Activated T-helper 2 cell treated with anti-CD3 and anti-CD28 coated beads, Interferon-gamma antibody, Interleukin-2, Interleukin-4, amounts not matched to agents 10 μg/mL and 5 μg/mL and 100 μg/mL, durations not matched to agents 14 hours and 24 hours and 36 hours (primary cell): ENCODE measurements at places on chromosomes 2 and 18. TPM values are rescaled to one million over a fixed set of nuclear protein-coding genes. Genes with fewer than 3 reads are reported as not detected.

Gene RAB27B
- 0.75 and 0.92 TPM in 2 replicates for total RNA-seq

Gene DYNC2LI1
- 67.7 and 71.6 TPM in 2 replicates for total RNA-seq

DNA sequence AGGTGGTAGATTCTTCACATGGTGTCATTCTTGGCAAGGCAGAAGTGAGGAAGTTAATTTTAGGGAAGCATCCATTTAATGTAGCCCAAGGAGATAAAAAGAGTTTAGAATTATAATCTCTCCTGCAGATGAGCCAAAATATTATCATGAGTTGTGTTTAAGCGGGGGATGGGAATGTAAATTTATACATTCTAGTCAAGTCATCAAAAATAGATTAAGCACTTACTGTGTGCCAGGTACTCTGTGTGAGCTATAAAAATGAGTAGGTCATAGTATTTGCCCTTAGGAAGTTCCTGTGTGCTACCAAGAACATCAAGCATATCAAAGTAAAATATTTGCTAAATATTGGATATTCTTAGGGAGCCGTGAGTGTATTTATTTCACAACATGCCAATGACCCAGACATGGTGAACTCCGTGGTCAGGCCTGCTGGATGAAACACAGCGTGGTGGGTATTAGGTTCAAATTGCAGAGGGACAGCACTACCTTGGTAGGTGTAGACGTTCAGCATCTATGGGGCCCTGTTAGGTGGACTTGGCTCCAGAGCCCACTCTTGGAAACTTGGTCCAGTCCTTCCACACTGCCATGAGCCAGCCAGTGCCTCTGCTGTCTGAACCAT lies 37.4 kb downstream of the MEIS1 start:
- no peak for DNase-seq

Gene HOXD10
- not detected in 2 replicates for total RNA-seq

DNA sequence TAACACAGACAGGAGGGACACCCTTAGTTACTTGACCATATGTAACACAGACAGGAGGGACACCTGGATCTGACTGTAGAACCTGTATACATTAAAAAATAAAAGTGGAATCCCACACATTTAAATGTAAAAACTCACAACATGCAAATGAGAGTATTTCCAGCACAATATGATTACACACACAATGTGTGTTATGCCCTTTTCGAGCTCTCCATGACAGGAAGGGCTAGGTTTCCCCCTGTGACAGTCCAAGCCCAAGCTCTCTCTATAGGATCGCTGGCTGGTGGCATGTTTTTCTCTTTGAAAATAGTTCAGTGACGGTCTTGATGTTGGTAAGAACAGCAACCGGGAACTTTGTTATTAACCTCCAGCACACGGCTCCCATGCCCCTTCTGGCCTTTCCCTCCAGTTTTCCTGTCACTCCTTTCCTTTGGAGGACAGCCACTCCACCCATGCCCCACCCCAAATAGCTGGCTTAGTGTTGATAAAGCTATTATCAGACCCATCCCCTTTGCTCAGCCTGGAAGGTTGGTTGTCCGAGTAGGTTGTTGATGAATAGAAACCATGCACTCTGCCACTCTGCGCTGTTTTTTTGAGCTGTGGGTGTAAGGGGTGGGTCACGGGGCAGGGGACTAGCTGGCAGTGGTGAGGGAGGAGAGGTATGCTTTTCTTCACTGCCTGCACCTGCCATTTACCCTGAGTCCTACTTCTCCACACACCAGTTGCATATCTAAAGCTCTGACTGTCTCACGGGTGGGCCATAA lies 2.7 kb downstream of the RASGRP3 start:
- DNase-seq, result no peak

Gene KIAA2012
- not detected in 2 replicates for total RNA-seq

- no peak for DNase-seq
Observed at GRCh38 chr2:8144785-8145184, 537.1 kb upstream of the ID2 start.

Gene SLC8A1
- total RNA-seq, result 5.5 and 5.7 TPM in 2 replicates

DNA sequence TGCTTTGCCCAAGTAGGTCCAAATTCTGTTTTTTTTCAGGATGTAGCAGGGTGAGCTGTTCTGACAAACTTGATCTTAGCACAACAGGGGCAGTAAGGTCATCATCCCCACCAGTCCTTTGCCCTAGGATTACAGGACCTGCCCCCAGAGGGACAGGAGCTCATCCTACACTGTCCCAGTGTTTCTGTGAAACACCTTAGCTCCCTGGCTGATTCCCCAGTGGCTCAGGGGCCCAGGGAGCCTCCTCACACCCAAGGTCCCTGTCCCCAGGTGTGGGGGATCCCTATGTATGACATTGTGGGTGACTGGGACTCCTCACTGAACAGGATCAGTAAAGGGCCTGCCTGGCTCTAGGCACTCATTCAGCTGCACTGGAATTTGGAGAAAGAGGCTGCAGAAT lies 191.2 kb downstream of the ANKRD30B start:
- no peak for DNase-seq

DNA sequence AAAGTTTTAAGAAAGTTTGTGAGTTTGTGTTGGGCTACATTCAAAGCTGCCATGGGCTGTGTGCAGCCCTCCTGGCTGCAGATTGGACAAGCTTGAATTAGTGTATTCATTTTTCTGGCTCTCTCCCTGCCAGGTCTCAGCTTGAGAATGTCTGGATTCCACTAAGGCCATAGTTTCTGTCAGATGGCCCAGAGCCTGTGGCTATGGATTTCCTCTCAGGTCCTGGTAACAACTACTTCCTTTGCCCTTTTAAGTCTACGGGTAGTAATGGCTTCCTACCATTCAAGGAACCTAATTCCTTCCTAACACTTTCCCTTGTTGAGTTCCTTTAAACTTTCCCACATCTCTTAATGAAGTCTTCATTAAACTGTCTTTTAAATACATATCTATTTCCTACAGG lies 24.3 kb upstream of the PSMD14 start:
- no peak for DNase-seq

- DNase-seq, result no peak
Observed at GRCh38 chr2:68302281-68302875, 17.4 kb downstream of the CNRIP1 start.

- no peak for DNase-seq
Observed at GRCh38 chr2:31067259-31067658, 71.0 kb downstream of the GALNT14 start.

Gene C2orf80
- not detected in 2 replicates for total RNA-seq

Gene ACVR1
- 26.7 and 27.1 TPM in 2 replicates for total RNA-seq

Gene POTEJ
- total RNA-seq, result not detected in 2 replicates

Gene FBXO15
- 0.91 and 1.1 TPM in 2 replicates for total RNA-seq

- no peak for DNase-seq
Observed at GRCh38 chr2:57207191-57207590, 839.4 kb upstream of the VRK2 start.

Gene RNF181
- 130 and 134 TPM in 2 replicates for total RNA-seq

DNA sequence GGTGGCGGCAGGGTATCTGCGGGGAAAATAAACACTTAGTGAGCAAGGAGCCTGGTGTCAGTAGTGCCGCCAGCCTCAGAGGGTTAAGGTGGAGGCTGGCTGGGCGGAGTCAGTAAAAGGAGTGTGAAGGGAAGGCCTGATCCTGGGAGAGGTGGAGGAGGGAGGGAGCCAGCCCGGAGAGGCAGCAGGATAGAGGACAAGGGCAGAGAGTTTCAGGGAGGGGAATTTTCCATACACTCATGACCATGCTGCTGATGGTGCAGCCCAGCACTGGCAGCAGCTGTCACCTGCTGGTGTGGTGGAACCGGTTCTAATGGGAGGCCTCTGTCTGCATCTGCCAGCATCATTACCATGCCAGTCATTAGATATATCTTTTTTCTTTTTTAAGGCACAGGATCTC lies 2.0 kb upstream of the TEX44 start:
- DNase-seq, result no peak

Gene NOSTRIN
- total RNA-seq, result not detected in 2 replicates

- DNase-seq, result no peak
Observed at GRCh38 chr2:9252002-9252357, 45.4 kb downstream of the ASAP2 start.

DNA sequence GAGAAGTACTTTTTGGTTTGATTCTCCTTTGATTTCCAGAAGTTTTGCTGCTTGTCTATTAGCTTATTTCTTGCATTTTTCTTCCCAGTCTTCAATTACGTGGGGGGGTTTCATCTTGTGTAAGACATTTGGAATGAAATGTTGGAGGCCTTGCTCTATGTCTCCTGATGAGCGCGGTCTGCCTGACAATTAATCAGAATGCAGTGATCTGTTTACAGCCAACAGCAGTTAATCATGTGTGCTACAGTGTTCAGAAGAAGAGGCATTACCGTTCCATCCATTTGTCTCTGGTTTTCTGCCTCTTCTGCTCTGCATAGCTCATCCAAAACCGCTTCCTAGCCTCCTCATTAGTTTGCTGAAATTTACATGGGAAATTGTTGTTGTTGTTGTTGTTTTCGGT lies 134.4 kb upstream of the ST6GAL2 start:
- no peak for DNase-seq

Gene ALPP
- not detected in 2 replicates for total RNA-seq

GRCh38 chr2:73837847-73838585 lies 9.3 kb downstream of the STAMBP start:
- no peak for DNase-seq

- DNase-seq, result no peak
Observed at GRCh38 chr2:220946552-220946951, 625.6 kb downstream of the EPHA4 start.

Gene CCBE1
- total RNA-seq, result not detected in 2 replicates
